CD8-positive, alpha-beta memory T cell (primary cell): ENCODE measurements at places on chromosomes 3 and 15. TPM values are rescaled to one million over a fixed set of nuclear protein-coding genes. Genes with fewer than 3 reads are reported as not detected.

- H3K27ac ChIP-seq = no peak overlapping the region
- H3K36me3 ChIP-seq = peaks cover 14% of the 10 kb centered on the region
- H3K27me3 ChIP-seq = no peaks in the 10 kb centered on the region
- H3K4me3 ChIP-seq = no peak overlapping the region
- no peak for DNase-seq
Measured at GRCh38 chr3:126448136-126448892, 27.4 kb downstream of the ZXDC start.

- H3K4me1 ChIP-seq = no peaks in the 10 kb centered on the region
- H3K27ac ChIP-seq = no peak overlapping the region
- DNase-seq = no peak
Measured at GRCh38 chr3:107345822-107346405, 31.3 kb upstream of the CCDC54 start.

GRCh38 chr3:186526256-186526606 is 17.9 kb downstream of the CRYGS start:
- no peak overlapping the region for H3K4me3 ChIP-seq
- H3K36me3 ChIP-seq = no peaks in the 10 kb centered on the region
- DNase-seq = no peak
- no peaks in the 10 kb centered on the region for H3K27me3 ChIP-seq
- H3K4me1 ChIP-seq = no peaks in the 10 kb centered on the region
- no peak overlapping the region for H3K27ac ChIP-seq

DNA sequence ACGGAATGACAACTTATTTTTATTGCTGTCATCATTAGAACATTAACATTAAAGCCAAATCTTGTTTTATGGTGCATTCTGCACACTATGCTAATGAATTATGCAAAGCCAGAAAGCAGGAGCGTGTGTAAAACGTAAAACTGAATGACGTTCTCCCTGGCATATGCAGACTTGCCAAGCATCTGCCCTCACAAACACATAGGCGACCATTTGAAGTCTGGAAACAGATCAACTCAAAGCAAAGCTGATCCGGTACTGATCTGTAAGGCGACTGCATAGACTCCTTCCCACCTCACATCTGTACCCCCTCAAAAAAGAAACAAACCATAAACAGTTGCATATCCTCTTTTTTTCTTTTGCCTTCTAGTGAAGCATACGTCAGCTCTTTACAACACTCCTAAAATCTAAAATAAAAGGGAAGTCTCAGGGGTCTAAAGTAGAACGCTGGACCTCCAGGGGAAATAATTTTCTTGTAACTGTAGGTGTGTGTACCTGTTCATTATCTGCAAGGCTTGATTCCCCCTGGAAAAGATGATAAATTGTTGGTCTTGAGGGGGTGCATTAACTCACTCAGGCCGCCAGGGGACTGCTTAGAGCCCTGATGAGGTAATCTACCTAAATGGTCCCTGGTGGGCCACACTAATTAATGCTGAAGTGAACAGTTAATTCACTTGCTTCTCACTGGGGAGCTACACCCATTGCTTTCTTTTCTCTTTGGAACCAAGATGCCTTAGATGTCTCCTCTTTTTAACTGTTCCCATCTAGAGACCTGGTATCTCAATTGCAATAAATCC is 231.4 kb downstream of the CDIN1 start:
- H3K4me3 ChIP-seq = no peak overlapping the region
- no peak for DNase-seq
- no peaks in the 10 kb centered on the region for H3K36me3 ChIP-seq
- H3K4me1 ChIP-seq = no peaks in the 10 kb centered on the region
- no peak overlapping the region for H3K27ac ChIP-seq
- no peaks in the 10 kb centered on the region for H3K27me3 ChIP-seq

Gene TTLL13
- not detected for total RNA-seq
